ENCODE measurements at places on chromosomes 6 and 20.

GRCh38 chr6:137877113-137877512, 10.1 kb downstream of the TNFAIP3 start:
- DNase-seq = no peak

- no peak for DNase-seq
These were observed 397.8 kb downstream of the CDH4 start for GRCh38 chr20:61649860-61650162.

- DNase-seq = no peak
These were observed 523.1 kb downstream of the CD83 start for GRCh38 chr6:14640631-14641030.

DNA sequence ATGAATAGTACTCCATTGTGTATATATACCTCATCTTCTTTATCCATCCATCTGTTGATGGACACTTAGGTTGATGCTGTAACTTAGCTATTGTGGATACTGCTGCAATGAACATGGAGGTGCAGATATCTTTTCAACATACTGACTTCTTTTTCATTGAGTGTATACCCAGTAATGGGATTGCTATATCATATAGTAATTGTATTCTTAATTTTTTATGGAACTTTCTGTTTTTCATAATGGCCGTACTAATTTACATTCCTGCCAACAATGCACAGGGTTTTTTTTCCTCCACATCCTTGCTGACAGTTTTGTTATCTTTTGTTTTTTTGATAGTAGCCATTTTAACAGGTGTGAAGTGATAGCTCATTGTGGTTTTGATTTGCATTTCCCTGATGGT, 5.2 kb downstream of the CCN2 start:
- no peak for DNase-seq

- no peak for DNase-seq
These were observed 1003.3 kb upstream of the MAP3K7 start for GRCh38 chr6:91590191-91590590.

GRCh38 chr6:94341173-94341572, 921.8 kb upstream of the EPHA7 start:
- no peak for DNase-seq

- no peak for DNase-seq
These were observed 114.3 kb upstream of the BTN3A2 start for GRCh38 chr6:26250698-26251044.

- no peak for DNase-seq
These were observed 50.3 kb upstream of the SLC22A16 start for GRCh38 chr6:110526726-110527125.

DNA sequence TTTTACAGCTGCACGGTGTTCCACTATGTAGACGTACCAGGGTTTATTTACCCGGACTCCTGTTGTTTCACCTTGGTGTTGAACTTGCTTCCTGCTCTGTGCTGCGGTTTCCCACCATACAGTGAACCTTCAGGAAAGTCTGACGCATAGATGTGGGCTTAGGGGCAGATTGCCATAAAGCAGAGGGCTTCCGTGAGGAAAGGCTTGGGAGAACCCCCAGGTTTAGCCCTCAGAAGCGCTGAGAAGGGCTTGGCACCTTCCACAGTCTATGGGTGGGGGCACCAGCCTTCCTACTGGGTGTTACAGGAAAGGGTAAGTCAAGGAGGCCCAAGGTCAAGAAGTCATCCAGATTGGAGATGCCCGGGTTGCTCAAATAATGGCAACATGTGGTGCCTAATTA, 19.2 kb upstream of the MRPS18A start:
- DNase-seq = no peak

GRCh38 chr20:63693083-63693732, 3.2 kb upstream of the TNFRSF6B start:
- DNase-seq = no peak

GRCh38 chr6:156021746-156022396, 566.2 kb upstream of the NOX3 start:
- DNase-seq = peak; percentile 15

DNA sequence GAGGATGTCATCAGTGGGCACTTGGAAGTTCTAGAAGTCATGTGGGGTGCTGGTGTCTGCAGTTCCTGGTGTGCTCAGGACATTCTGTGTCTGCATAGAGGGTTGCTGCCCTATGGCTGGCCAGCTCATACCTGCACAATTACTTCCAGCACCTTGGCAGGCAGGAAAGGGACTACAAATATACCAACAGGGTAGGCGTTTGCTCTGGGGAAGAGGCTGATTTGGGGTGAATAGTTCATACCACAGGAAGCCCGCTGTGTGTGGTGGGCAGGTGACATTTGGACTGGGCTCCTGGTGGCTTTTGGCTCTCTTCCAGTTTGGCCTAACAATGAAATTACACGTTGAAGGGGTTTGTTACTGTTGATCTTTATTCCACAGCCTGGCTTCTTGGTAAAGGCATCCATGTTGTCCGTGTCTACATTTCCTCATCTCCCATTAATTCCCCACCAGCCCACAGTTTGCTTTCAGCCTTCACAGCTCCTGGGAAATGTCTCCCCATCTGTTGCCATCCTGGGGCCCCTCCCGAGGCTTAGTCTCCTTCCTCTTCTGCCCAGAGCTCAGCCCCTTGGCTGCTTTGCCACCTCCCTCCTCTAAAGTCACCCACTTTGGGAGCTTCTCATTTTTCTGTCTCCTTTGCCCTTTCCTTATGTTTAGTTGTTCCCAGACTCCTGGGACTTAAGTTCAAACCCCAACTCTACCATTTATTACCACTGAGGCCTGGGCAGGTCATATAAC, 88.1 kb downstream of the RSPH3 start:
- DNase-seq = peak; percentile 37

- no peak for DNase-seq
These were observed 114.7 kb upstream of the ZNF217 start for GRCh38 chr20:53708129-53708968.

DNA sequence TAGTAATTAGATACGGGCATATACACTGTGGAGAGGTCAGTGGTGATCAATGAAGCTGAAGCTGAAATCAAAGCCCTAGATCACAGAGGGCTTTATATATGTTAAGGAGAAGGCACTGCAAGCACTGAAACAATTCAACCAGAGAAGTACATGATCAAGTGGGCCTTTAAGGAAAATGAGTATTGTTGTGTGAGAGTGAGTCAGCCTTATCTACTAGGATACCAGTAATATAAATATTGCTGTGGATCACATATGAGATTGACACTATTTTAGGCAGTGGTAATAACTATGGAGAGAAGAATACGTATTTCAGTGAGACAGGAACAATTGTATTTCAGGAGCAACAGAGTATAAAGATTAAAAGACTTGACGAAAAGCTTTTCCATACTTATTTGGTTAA, 1172.2 kb upstream of the GJE1 start:
- DNase-seq = peak; percentile 21

- DNase-seq = peak; percentile 83
These were observed 135.4 kb downstream of the MTFR2 start for GRCh38 chr6:136114661-136115060.

- DNase-seq = no peak
These were observed 123.6 kb downstream of the BFSP1 start for GRCh38 chr20:17407550-17407949.

DNA sequence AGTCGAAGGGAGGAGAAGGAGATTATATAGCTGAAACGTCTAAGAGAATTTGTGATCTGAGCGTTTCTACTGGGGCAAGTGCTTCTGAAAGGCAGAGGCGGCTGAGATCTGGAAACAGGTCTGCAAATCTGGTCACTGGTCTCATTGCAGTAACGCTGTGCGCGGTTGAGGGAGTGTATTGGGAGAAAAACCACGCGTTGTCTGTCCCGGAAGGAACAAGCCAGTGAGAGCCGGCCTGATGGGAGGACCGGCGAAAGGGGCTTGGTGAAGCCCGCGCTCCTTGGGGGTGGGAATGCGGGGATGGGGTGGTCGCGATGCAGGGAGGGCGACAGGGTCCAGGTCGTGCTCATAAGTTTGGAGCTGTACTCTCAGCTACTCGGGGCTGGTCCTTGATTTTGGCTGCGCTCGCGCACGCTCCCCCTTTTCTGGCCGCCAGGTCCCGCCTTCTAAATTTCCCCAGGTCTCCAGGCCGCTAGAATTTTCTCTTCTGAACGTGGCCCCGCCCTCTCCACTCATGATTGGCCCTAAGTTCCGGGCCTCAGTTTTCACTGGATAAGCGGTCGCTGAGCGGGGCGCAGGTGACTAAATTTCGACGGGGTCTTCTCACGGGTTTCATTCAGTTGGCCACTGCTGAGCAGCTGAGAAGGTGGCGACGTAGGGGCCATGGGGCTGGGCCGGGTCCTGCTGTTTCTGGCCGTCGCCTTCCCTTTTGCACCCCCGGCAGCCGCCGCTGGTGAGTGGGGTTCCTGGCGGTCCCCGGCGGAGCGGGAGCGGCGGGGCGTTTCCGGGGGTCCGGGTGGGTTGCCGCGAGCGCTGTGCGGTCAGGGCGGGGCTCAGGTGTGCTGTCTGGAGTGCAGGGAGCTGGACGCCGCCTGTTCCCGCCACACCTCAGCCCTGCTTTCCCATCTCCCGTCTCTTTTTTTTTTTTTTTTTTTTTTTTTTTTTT, at the start of gene MICB:
TSS of gene MICB (plus strand) at position 615 of the 946 bp plus-strand sequence. CDS start at position 664, 49 bp downstream.
- peak; percentile 83 for DNase-seq

- no peak for DNase-seq
These were observed 4.7 kb downstream of the PCMTD2 start for GRCh38 chr20:64260239-64260638.

- DNase-seq = no peak
These were observed 216.2 kb downstream of the UST start for GRCh38 chr6:148962854-148963515.

GRCh38 chr6:45922728-45923351, 92.8 kb downstream of the CLIC5 start:
- peak; percentile 51 for DNase-seq

DNA sequence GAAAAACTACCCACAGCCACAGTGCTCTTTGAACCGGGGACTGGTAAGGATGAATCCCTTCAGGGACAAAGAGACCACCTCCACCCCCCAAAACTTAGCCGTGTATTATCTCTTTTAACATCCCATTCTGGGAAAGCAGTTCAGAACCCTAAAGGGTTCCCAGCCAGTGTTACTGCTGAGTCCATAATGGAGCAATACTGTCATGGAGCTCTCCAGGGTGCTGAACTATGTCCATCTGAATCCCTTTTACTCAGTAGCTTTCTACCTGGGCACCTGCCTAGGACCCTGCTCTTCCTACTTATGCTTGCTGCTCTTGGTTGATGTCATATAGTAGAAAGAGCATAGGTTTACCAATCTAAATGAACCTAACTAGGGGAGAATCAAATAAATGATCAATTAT, 22.3 kb upstream of the SAYSD1 start:
- DNase-seq = peak; percentile 43

DNA sequence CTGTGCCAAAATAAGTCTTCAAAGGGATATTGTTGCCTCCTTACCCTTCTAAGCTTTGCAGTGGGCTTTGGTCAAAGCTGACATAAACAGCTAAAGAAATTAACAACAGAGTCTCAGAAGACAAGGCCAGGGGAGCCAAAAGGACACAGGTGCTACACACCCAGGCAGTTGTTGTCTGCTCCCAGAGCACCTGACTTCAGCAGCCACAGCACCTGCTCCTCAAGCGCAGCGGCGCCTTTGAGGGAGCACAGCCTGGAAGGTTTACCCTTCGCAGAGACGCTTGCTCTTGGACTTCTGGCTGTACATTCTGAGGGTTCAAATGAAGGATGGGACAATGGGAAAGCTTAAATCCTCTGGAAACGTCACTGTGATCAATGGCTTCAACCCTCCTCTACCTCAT, 16.6 kb downstream of the B4GALT5 start:
- DNase-seq = no peak

DNA sequence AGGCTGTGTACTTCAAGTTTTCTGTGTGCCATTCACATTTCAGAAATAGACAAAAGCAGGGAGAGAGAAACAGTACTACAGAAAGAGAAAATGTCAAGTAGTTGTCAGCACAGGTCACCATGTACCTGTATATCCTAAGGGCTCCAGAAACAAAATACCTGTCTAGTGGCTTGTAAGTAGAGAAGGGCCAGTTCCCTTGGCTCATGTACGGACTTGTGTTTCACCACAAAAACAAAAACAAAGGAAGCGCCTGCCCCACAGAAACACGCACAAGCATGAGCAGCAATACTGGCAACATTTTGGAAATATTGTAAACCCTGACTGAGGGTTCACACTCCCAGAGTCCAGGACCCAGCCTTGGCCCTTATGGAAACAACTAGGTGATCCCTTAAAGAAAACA, 44.3 kb downstream of the CNKSR3 start:
- DNase-seq = peak; percentile 92

DNA sequence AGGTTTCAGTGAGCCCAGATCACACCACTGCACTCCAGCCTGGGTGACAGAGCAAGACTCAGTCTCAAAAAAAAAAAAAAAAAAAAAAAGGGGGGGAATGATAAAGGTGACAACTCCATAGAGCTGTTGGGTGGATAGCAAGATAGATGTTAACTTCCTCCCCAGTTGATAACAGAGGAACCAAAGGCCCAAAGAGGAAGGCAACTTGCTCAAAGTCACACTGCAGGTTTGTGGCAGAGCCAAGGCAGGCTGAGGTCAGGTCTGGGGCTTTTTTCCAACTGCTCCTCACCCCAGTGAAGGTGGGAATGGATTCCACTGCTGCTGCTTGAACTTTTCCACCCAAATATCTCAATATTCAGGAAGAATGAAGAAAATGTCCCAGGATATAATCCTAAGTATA, 26.7 kb downstream of the HCK start:
- DNase-seq = no peak

DNA sequence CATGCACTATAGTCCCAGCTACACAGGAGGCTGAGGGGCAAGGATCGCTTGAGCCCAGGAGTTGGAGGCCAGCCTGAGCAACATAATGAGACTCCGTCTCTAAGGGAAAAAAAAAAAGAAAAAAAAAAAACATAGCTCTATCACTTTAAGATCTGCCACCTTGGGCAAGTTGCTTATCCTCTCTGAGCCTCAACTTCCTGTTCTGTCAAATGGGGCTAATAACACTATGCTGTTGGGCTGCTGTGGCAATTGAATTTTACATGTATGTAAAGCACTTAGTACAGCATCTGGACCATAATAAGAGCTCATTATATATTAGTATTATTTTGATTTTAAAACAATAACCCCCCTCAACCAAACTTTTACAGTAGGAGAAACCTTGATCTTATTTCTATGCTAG, 141.5 kb downstream of the ATXN1 start:
- DNase-seq = no peak
